ENCODE measurements at places on chromosomes 13 and 19. TPM values are rescaled to one million over a fixed set of nuclear protein-coding genes. Genes with fewer than 3 reads are reported as not detected.

The SHISA7 gene
- not detected for total RNA-seq

The DGKH gene
- 32.8 TPM for total RNA-seq

The TYK2 gene
- total RNA-seq, result 128 TPM

The KCNC3 gene
- total RNA-seq, result 1.6 TPM

The OR2Z1 gene
- total RNA-seq, result not detected

The SCEL gene
- not detected for total RNA-seq

The TMEM147 gene
- 48.0 TPM for total RNA-seq

The ELOF1 gene
- total RNA-seq, result 30.9 TPM

The IZUMO2 gene
- not detected for total RNA-seq

The SOX1 gene
- total RNA-seq, result not detected

The BRD4 gene
- total RNA-seq, result 126 TPM

The SCN1B gene
- 11.9 TPM for total RNA-seq

The REEP6 gene
- total RNA-seq, result 1.6 TPM

The KIR2DL3 gene
- not detected for total RNA-seq

The KLK5 gene
- total RNA-seq, result not detected

The SHANK1 gene
- 1.4 TPM for total RNA-seq

The TMEM150B gene
- total RNA-seq, result 9.6 TPM

The TFPT gene
- total RNA-seq, result 17.3 TPM

The CERS4 gene
- 33.7 TPM for total RNA-seq

The PRR22 gene
- total RNA-seq, result 1.4 TPM

The IGFL1 gene
- total RNA-seq, result not detected

Measured in aorta (tissue), 5 donors.